ENCODE measurements at places on chromosomes 4 and X.

DNA sequence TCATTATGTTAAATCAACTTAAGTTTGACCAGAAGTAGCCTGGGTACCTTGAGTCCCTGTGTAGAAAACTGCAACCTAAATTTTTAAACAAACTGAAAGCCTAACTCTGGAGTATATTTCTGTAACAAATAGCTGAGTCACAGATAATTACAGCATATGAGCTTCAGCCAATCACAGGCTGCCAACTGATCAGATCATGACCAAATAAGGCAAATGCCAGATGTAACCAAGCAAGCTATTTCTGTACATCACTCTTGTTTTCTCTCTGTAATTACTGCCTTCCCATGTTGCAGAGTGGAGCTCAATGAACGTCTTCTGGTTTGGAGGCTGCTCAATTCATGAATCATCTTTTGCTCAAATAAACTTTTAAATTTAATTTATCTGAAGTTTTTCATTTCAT, 980.9 kb upstream of the DIAPH2 start:
- DNase-seq: no peak

GRCh38 chr4:167021545-167022155, 212.6 kb downstream of the SPOCK3 start:
- no peak for DNase-seq

GRCh38 chr4:10677796-10678497, 6.6 kb downstream of the CLNK start:
- DNase-seq: no peak

GRCh38 chr4:40325406-40326019, 9.6 kb upstream of the CHRNA9 start:
- no peak for DNase-seq

- no peak for DNase-seq
Measured at GRCh38 chrX:7316887-7317286, 168.9 kb upstream of the PUDP start.

DNA sequence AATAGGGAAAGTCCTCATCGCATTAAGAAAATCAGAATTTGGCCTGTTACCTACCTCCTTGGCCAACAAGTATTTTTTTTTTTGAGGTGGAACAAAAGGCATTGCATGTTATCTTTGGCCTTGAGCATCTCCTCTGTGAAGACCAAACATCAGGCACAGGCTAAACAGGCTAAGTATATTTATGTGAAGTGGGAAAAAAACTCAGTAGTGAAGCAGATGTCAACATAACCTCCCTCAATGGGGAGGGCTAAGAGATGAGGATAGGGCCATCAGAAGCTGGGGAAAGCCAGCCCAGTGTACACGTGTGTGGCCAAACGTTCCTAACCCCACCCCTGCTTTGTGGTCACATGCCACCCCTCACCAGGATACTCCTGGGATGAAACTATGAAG, 102.5 kb downstream of the FNIP2 start:
- DNase-seq: no peak

- no peak for DNase-seq
Measured at GRCh38 chrX:43808231-43808630, 74.0 kb downstream of the MAOB start.

GRCh38 chr4:89992744-89993143, 98.1 kb downstream of the MMRN1 start:
- no peak for DNase-seq

DNA sequence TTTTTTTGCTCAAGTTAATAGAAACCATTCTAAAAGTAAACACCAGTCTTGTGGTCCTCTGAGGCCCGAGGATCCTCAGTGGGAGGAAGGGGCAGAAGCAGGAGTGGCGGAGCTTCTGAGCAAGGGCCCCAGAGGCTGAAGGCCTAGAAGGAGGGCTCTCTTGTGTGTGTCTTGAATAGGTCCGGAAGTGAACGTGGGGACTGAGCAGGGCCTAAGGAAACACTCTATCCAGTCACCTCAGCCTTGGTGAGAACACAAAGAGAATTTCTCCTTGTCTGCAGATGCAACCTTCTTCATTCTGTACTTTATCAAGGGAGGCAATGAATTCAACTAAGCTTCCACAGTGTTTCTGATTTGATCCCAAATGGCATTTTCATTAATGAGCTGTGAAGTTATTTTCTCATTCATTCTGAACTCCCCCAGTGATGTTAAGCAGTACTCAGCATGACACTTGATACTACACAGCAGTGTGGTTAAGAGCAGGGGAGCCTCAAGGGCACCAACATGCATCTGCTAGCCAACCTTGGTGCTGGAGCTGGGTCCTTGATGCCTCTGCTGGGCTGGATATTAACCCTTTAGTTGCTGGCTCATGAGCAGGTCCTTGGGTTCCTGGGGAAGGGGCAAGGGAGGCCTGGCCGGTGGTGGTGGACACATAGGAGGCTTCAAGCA, 64.7 kb downstream of the RBM47 start:
- no peak for DNase-seq

GRCh38 chr4:71774136-71774535, 9.7 kb downstream of the GC start:
- no peak for DNase-seq

- no peak for DNase-seq
Measured at GRCh38 chrX:31706466-31706865, 634.6 kb upstream of the FTHL17 start.

GRCh38 chr4:153909672-153910071, 120.8 kb upstream of the SFRP2 start:
- no peak for DNase-seq

GRCh38 chr4:53119680-53120079, 246.2 kb downstream of the SCFD2 start:
- no peak for DNase-seq

DNA sequence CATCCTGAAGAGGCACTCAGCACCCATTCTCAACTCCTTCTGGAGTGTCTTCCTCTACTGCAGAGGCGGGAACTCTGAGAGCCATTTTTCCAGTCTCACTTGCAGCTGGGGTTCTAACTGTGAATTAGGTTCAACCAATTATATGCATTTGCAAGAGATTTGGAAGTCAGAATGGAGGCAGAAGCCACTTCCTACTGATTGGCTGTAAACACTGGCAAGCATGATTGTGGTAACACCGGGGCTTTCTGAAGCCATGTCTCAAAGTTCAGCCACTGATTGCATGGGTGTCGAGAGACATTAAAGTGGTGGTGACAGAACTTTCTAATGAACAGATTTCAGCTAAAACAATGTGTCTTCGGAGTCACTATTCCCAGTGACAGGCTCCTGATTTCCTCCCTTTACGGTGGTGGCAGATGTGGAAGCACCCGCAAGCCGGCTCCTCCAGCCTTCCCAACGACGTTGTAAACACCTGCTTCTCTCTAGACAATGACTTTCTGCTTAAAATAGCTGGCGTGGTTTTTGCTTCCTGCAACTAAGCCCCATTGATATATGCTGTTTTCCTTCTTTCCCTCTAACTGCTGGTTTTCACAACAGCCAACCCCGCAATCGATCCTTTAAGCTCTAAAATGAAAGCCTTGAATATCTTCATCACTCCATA, 92.0 kb downstream of the IRF2 start:
- no peak for DNase-seq

DNA sequence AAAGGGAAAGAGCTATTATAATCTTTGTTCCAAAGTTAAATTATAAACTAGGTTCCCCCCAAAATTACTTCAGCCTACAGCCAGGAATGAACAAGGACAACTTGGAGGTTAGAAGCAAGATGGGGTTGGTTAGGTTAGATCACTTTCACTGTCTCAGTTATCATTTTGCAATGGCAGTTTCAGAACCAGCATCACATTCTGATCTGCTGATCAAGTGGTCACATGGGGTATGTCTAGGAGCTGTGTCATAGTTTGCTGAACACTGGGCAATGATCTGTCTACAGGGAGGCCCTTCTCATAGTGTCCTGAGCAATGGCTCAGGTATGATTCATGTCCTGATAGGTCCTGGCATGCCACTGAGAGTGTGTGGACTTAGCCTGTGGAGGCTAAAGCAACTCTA, 41.6 kb upstream of the XIAP start:
- DNase-seq: no peak

DNA sequence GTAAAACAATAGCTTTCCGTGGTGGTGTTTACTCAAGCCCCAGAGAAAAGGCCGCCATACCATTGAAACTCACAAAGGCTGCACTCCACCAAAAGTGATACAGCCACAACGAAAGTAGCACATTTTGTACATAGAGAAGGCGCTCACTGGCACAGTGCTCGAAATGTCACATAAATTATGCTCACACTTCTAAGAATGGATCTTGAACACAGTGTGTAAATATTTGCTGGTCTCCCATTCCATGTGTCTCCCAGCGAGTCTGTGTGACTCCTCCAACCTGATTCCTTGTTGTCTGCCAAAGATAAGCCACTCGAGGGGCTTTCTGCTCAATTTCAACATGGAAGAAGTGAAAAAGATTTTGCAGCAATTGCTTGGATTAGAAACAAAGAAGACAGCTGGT, 234.0 kb upstream of the VCX3A start:
- DNase-seq: no peak

DNA sequence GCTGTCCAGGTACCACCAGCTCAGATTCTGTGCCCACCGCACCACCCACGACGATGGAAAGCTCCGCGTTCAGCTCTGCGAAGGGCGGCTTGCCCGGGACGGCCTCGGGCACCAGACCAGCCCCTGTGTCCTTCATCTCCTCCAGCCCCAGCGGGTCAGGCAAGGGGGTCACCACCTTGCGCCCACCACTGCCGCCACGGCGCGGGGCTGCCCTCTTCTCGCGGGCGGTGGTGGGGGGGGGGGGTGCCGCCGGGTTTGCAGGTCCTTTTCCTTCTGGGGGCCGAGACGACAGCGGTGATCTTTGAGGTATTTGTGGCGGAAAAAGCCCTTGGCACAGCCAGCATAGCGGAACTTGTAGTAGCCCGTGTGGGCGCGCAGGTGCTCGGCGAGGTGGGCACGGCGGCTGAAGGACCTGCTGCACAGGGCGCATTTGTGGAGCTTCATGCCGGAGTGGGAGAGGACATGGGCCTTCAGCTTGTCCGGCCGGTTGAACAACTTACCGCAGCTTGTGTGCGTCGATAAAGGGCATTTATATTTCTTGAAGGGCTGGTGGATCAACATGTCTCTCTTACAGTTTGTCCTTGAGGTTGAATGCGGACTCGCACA, 50.9 kb downstream of the CFAP299 start:
- DNase-seq: no peak

GRCh38 chr4:56680266-56680665, 830 bp downstream of the HOPX start:
- no peak for DNase-seq

GRCh38 chr4:86587381-86588140, 6.6 kb upstream of the PTPN13 start:
- DNase-seq: no peak

GRCh38 chr4:183541752-183542040, 36.8 kb downstream of the ING2 start:
- DNase-seq: no peak

DNA sequence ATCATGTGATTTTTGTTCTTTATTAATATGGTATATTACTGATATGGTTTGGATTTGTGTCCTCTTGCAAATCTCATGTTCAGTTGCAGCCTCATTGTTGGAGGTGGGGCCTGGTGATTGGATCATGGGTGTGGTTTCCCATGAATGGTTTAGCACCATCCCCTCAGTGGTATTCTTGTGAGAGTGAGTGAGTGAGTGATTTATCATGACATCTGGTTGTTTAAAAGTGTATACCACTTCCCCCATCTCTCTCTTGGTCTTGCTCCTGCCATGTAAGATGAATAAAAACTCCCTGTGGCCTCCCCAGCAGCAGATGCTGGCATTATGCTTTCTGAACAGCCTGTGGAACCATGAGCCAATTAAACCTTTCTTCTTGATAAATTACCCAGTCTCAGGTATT, 111.5 kb downstream of the TAB3 start:
- DNase-seq: no peak

GRCh38 chr4:88629826-88630225, 37.5 kb downstream of the HERC3 start:
- DNase-seq: no peak

DNA sequence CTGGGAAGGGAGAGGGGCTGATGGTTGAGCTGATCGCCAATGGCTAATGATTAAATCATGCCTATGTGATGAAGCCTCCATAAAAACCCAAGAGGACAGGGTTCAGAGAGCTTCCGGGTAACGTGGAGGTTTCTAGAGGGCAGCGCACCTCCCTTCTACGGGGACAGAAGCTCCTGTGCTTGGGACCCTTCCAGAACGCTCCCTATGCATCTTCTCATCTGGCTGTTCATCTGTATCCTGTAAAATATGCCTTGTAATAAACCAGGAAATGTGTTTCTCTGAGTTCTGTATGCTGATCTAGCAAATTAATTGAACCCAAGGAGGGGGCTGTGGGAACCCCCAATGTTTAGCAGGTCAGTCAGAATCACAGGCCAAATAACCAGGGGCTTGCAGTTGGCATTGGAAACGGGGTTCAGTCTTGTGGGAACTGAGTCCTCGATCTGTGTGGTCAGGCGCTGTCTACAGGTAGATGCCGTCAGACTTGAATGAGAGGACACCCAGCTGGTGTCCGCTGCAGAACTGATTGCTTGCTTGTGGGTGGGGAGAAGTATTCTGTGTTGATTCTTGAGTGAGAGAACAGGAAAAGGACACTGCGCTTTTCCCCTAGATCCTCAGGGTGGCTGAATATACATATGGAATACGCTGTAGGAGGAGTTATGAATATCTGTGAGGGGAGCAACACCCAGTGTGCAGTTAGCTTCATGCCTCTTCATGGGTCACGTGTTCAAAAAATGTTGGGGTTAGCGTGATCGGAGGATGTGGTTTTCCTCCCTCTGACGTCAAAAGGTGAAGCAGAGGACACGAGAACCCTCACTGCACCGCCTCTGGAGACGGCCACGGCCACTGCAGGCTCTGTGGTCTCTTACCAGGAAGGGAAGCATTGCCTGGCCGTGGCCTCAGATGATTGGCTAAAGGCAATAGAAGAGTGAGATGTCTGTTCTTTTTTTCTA, 29.2 kb downstream of the HTT-AS start:
- no peak for DNase-seq

- no peak for DNase-seq
Measured at GRCh38 chr4:76301775-76302162, 4.8 kb upstream of the STBD1 start.

- no peak for DNase-seq
Measured at GRCh38 chrX:121902463-121902862, 855.1 kb downstream of the GLUD2 start.

DNA sequence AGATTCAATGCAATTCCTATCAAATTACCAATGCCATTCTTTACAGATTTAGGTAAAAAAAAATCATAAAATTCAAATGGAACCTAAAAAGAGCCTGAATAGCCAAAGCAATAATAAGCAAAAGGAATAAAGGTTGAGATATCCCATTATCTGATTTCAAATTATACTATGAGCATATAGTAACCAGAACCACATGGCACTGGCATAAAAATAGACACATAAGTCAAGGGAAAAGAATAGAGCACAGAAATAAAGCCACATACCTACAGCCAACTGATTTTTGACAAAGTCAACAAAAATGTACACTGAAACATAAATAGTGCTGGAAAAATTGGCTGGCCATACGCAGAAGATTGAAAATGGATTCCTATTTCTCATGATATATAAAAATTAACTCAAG, 853.7 kb downstream of the FAT4 start:
- no peak for DNase-seq

- DNase-seq: no peak
Measured at GRCh38 chr4:80219301-80220025, 22.2 kb downstream of the PRDM8 start.

All from SIG-M5 (cell line).